ENCODE measurements at places on chromosomes 16 and 17.
A peak's percentile ranks its signal among the peaks of the same experiment; 100 is the strongest.

- no peak for DNase-seq
These were observed 86.8 kb upstream of the NKD1 start for GRCh38 chr16:50461400-50461760.

GRCh38 chr16:88654363-88655052, 3.7 kb upstream of the CYBA start:
- no peak for DNase-seq

DNA sequence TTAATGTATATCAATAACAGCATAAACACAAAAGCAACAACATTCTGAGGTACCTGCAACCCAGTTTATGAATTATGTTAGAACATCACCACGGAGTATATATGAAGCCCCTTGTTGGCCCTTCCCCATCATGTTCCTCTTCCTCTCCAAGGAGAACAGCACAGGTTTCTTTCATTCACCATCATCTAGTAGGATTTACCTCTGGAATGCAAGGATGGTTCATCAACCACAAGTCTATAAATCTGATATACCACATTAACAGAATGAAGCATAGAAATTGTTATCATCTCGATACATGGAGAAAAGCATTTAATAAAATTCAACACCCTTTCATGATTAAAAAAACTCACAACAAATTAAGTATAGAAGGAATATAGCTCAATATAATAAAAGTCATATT, 6.2 kb upstream of the PRSS54 start:
- no peak for DNase-seq

GRCh38 chr17:10337976-10338375, 34.8 kb downstream of the MYH13 start:
- peak; percentile 92 for DNase-seq

GRCh38 chr17:78751447-78752161, 30.5 kb downstream of the CYTH1 start:
- no peak for DNase-seq

DNA sequence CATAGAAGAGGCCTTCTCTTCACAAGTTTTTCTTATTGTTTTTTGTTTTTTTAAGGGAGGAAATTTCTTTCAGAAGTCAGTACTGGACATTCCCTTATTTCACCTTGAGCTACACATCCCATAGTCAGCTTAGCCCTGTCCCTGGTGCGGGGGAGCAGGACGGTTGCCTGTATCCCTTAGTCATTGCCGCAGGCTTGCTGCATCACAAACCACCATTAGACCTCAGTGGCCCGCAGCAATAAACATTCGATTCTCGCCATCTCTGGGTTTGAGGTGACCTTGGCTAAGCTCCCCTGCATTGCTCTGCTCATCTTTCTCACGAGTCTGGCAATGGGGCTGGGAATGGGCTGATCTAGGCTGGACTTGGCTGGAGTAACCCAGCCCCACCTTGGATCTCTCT, 692.5 kb downstream of the WWOX start:
- no peak for DNase-seq

GRCh38 chr16:28025631-28026030, 37.9 kb downstream of the GSG1L start:
- no peak for DNase-seq

DNA sequence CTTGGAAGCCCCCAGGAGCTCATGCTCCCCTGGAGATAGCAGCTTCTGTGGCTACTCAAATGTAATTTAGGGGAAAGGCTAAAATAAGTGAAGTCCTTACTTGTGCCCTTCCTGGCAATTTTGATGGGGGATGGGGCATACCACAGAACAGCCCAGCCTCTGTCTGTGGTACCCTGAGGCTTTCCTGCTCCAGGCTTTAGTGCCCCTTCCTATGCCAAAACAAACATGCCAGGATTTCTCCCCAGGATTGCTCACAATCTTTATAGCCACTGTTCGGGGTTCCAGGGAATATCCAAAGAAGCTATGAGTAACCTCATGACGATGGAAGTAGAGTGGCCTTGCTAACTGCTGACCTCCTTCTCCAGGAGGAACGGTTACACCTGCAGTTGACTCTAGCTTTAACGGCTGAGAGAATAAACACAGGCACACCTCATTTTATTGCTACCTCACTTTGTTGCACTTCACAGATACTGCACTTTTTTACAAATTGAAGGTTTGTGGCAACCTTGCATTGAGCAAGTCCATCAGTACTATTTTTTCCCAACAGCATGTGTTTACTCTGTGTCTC, 24.9 kb downstream of the CCL4 start:
- no peak for DNase-seq

- no peak for DNase-seq
These were observed 92.4 kb upstream of the NACA2 start for GRCh38 chr17:61683466-61683865.

DNA sequence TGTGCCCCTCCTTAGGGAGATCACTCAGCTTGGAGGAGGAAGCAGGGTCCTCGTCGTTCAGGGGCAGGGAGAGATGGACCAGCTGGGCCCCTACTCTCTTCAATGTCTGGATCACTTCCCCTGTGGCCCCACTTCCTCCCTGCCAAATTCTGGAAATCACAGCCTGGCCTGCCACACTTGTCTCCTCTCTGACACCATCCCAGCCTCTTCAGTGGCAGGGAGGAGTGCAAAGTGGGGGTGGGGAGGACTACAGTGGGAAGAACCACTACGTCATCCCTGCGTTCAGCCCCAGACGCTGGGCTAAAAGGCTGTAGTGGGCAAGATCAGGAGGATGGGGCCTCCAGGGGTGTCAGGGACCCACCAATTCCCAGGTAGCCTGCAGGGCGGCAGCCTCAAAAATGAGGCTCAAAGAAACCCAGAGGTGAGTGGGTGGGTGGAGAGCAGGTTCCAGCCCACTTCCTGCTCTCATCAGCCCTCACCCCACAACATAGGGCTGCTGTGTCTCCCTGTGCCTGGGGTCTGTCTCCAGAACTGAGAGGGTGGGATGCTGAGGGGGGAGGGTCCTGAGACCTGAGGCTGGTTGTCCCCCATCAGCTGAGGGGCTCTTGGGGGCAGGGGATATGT, 25.0 kb upstream of the TAC4 start:
- DNase-seq, result no peak

DNA sequence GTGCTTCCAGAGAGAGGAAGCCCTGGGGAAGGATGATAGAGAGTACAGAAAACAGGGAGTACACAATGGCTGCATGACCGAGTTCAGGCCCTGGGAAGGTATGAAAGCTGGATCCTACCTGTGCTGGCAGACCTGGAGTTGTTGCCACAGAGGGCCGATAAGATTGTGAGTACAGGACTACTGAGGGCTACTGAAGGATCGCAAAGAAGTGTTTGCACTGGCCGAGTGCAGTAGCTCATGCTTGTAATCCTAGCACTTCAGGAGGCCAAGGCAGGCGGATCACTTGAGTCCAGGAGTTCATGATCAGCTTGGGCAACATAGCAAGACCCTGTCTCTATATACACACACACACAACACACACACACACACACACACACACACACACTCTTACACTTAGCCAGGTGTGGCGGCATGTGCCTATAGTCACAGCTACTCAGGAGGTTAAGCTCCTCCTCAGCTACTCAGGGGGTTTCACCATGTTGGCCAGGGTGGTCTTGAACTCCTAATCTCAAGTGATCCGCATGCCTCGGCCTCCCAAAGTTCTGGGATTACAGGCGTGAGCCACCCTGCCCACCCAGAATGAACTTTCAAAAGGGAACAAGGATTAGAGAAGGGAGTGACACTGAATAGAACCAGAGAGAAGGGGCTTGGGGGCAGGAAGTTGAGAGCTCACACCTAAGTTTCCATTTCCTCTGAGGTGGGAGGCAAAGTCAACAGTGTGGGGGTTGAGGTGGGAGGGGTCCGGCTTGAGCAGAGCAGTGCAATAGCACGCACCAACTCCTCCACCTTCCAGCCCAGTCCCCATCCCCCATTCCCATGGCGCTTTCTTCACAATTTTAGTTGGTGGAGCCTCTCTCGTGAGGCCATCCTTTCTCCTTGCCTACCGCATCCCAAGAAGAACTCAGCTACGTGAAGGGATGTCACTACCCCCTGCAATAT, 7.5 kb downstream of the SCIMP start:
- no peak for DNase-seq

Data from fibroblast of skin of left quadriceps (primary cell).